ENCODE measurements at places on chromosomes 7 and 10.

GRCh38 chr7:129831424-129832058, 121.2 kb downstream of the UBE2H start:
- DNase-seq: no peak

- no peak for DNase-seq
Measured at GRCh38 chr10:119762805-119763798, 37.3 kb downstream of the INPP5F start.

GRCh38 chr10:10831085-10831484, 186.6 kb upstream of the CELF2 start:
- DNase-seq: no peak

- DNase-seq: no peak
Measured at GRCh38 chr7:91636129-91636724, 244.3 kb downstream of the MTERF1 start.

- no peak for DNase-seq
Measured at GRCh38 chr10:35089611-35090161, 455 bp downstream of the CUL2 start.

DNA sequence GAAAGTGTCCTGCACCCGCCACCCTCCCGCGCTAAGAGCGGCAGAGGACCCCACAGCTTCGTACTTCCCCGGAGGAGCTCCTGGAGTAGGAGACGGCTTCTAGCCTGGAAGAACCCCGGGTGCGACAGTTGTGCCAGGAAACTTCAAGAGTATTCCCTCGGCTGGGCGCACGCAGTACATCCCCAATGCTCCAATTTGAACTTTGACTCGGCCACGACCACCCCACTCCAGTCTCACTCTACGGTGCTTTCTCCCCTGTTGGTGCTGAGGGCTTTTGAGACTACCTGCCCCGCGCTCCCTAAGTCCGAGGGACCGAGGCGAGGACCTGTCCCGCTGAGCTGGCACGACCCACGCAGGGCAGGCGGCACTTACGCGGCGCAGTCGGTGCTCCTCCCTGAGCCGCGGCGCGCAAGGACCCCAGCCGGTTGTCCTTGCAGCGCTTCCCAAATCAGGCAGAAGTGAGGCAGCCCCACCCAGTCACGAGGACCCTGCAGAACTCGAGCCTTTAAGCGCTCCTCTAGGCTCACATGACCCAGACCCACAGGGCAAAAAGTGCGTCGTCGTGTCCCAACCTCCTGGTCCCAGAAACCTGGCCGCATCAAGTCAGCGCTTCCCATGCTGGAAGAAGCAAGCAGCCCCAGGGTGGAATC, at the start of gene CPVL:
Gene CPVL, minus strand, starts transcription at position 481 of the 650 bp plus-strand sequence. CDS start 25,476 bp downstream, outside the sequence.
- DNase-seq: no peak

DNA sequence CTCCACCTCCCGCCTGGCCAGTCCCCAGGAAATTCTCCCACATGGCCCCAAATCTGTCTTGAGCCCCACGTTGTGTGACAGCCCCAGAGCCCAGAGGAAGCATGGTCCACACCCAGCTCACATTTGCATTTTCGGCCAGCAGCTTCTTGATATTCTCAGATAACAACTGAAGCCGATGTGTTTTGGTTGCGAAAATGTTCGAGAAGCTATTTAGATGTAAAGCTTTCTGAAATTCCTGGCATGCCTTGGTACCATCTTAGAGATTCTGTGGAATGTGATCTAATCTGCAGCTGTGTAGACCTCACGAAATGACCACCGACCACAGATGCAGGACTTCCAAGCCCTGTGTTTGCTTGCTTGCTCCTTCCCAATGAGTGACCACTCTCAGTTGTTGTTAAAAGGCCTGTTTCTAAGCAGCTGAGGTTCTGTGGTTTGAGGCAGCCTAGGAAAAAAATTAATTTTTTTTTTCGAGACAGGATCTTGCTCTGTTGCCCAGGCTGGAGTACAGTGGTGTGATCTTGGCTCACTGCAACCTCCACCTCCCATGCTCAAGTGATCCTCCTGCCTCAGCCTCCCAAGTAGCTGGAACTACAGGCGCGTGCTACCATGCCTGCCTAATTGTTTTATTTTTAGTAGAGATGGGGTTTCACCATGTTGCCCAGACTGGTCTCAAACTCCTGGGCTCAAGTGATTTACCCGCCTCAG, 8.8 kb downstream of the SLC4A2 start:
- DNase-seq: no peak

Data from stimulated activated CD8-positive, alpha-beta memory T cell treated with anti-CD3 and anti-CD28 coated beads, Interleukin-2, amount 100 ng/mL, for 1 hour (primary cell).